Fibroblast of villous mesenchyme (primary cell): ENCODE measurements at places on chromosomes 4 and X. TPM values are rescaled to one million over a fixed set of nuclear protein-coding genes. Genes with fewer than 3 reads are reported as not detected.

INTU gene
- 7.4 and 13.0 TPM in 2 replicates for total RNA-seq

BGN gene
- 14.7 and 62.5 TPM in 2 replicates for total RNA-seq

DNA sequence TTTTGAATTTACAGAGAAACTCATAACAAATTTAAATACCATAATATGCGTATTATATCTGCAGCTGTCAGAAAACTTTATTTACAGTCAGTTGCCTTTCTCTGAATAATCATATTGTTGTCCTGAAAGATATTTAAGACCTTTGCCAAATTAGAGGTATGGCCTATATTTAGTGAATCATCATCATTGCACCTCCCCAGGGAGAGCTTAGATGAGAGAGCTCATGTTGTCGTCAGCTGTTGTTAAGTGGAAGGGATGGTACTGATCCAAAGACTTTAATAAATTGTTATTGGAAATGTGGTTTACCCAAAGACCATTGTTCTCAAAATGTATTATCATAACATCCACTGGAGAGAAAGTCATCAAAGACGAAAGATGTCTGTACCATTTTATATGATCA, 128.6 kb downstream of the HTR2C start:
- no peak for DNase-seq

DNA sequence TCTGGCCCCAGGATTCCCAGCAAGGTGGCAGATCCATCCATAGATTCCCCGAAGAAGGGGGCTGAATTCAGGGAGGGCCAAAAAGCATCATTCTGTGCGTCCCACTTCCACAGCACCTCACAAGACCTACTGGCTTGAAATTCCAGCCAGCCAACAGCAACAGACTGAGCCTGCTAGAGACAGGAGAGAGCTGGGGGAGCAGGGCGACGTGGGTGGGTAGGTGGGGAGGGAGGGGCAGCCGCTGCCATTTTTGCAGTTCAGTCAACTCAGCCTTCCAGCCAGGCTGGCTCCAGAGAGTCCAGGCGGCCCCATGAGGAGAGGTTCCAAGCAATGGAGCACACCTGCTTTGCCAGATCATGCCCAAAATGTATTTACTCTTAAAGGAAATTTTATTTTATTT, 117.6 kb upstream of the DCAF12L1 start:
- DNase-seq, result no peak

GRCh38 chr4:80195441-80196140, 1.7 kb upstream of the PRDM8 start:
- DNase-seq, result no peak

DNA sequence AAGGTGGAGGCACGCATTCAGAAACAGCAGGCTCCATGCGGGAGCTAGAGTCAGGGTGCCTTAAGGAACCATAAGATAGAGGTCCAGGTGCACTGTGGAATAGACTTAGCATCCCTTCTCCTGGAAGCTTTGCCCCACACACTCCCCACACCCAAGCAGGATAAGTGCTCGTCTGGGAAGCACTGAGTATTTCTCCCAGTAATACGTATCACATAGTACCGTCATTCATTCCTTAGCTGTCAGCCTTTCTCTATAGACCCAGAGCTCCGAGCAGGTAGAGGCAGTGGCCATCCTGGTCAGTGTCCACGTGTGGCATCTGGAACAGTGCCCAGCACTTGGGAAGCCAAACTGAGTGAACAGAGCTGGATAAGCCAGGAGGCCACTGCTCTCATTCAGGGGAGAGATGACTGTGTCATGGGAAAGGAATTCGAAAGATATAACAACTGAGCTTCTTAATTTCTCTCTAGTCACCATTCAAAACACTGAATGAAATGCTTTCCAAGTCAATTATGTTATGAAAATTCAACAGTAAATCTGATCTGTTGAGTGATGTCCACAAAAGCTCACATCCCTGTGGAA, 9.9 kb downstream of the APBB2 start:
- peak; percentile 73 for DNase-seq

DNA sequence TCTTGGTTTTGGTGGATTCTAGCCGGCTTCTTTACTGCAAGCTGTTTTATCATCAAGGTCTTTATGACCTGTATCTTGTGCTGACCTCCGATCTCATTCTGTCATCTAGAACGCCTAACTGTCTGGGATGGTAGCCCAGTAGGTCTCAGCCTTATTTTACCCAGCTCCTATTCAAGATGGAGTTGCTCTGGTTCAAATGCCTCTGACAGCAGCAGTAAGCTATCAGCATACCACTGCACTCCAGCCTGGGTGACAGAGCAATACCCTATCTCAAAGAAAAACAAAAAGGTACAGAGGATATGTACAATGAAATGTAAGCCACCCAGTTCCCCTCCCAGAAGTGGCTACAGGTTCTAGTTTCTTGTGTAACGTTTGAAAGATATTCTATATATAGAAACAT, 36.1 kb downstream of the HERC6 start:
- DNase-seq, result no peak
